ENCODE measurements at places on chromosomes 3 and 15.
A peak's percentile ranks its signal among the peaks of the same experiment; 100 is the strongest.

DNA sequence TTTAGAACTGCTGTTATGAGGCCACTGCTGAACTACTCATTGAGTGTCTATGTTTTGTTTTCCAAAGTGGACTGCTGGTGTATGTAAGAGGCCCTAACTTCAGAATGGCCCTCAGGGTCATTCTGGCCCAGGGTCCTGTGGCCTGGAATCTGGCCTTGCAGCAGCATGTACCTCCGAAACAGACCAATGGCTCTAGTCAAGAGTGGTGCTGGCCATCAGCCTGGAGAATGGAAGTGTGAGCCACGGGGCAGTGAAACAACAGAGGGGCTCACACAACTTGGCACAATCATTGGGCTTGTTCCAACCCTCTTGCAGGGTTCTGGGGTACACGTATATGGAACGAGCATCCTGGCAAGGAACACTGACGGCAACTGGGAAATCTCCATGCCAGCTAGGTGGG lies 40.5 kb downstream of the SCN5A start:
- DNase-seq: no peak

GRCh38 chr3:346186-346585 lies 149.6 kb downstream of the CHL1 start:
- no peak for DNase-seq

DNA sequence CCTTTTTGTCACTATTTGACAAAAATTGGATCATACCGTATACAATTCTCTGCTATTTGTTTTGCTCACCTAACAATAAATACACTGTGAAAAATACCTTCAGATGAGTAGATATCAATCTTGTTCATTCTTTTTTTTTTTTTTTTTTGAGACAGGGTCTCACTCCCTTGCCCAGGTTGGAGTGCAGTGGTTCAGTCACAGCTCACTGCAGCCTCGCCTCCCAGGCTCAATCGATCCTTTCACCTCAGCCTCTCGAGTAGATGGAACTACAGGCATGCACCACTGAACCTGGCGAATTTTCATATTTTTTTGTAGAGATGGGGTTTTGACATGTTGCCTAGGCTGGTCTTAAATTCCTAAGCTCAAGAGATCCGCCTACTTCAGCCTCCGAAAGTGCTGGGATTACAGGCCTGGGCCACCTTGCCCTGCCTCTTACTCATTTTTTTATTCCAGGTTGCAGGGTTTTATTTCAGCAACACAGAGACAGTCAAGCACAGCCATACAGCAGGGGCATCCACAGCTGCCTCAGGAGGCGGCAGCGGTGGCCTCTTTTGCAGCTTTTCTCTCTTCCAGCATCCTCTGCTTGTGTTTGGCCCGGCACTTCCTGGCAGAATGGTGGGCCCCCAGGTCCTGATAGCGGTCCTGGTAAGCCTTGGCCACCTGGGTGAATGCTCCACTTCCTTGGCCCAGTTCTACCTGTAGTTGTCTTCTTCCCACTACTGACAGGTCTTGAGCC lies 51.2 kb upstream of the CGNL1 start:
- DNase-seq: no peak

DNA sequence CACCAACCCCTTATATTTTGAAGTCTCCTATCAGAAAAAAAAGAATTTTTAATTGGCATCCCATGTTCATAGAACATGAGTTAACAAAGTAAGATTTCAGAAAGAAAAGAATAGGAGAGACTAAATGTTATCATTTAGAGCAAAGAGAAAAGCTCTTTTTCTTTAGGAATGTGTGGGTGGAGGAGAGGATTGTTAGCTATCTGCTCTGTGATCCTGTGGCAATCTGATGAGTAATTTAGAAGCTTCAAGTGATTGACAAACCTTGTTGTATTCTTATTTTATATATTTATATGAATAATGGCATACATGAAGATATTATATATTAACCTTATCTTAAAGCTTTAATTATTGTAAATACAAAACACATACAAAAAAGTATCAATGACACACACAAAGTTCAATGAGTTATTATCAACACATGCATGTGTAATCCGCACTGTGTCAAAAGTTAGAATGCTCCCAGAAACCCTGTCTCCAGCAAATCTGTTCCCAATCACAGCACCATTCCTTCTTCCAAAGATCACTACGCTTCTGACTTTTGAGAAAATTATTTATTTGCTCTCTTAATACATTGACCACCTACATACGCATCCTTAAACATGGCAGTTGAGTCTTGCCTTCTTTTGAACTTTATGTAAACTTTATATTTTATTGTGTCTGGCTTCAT lies 907.4 kb downstream of the MCTP2 start:
- DNase-seq: peak; percentile 3

DNA sequence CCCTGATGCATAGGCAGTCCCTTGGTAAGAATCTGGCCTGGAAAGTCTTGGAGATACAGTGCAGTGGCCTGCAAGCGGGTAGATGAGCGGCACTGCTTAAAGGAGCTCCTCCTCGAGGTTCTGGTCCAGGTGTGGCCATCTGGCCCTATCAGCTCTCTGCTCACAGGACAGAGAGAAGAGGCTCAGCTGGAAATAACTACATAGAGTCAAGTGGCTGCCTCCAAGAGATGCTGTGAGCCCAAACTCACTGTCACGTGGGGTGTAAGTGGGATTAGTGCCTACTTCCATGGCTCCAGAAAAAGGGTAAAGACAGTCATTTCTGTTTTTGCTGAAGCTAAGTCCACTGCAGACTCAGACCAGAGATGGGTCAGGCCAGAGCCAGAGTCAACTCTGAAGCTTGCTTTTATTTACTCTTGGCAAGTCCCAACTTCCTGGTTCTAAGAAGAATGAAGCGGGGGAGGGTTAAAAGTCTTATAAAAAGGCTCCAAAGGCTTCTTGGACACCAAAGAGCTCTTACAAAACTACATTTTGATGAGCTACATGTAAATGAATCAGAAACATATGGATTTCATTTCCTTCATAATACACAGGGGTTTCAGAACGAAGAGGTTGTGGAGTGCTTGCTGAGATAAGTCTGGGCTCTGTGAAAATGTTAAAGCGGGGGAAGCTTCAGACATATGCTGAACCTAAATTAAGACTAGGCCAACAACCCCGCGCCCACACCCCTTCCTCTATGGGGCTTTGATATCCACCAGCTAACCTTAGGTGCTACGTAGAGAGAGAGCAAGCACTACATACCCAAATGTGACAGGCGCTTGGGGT lies 77.1 kb downstream of the PDZRN3 start:
- peak; percentile 96 for DNase-seq

DNA sequence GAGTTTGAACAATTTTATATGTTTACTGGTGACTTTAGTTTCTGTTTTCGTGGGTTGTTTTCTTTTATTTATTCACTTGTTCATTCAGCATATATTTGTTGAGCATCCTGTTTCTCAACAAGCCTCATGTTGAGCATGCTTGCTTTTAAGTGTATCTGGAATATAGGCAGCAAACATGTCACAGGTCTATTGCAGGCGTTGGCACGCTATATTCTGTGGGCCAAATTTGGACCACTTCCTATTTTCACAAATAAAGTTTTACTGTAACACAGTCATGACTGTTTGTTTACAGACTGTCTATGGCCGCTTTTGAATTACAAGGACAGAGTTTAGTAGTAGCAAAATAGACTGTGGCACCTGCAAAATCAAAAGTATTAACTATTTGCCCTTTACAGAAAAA lies 89.6 kb downstream of the THRB start:
- DNase-seq: no peak

DNA sequence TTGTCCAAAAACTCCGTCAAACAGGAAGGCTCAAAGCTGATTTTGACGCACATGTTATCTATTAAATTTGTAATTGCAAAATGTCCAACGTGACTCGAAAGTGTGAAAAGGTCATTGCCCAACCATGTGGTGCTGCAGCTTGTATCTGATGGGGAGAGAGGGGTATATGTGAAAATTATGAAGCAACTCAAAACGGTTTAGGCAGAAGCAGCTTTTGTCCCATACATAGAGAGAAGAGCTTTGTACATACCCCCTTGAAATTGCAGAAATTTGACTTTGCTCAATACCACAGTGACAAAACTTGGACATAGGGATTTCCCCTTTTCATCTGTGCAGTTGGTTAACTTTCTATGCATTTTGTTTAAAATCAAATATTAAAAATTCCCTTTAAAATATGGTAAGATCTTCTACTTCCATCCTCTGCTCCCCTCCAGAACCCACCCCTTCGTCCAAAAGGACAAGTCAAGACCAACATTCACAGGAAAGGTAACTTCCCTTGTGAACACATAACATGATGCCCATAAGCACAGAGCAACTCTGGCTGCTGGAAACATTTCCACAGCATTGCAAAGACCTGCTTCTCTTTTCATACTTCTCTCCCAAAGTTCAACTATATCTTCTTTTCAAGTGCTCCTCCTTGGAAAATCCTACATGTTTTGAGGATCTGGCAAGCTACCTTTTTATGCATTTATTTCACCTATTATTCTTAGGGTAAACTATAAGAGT lies 253.7 kb upstream of the THBS1 start:
- no peak for DNase-seq

GRCh38 chr15:66644869-66645268 lies 57.2 kb upstream of the SMAD6 start:
- peak; percentile 61 for DNase-seq

DNA sequence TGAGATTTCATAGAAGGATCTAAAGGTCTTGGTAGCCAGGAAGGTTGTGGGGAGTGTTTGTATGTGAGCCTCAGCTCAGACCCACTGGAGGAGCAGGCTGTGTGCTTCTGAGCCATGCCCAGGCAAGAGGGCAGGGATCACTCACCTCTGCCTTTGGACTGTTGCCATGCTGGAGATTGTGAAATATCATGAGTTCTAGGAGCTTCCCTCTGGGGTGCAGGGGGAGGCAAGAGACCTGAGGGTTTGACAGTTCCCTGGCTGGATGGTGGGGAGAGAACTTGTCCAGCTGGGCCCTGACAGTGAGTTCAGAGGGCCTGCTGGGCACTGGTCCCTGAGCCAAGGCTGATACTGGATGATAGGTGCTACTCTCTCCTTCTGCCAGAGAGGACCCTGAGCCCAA lies 6.0 kb downstream of the SLC6A1 start:
- DNase-seq: no peak

DNA sequence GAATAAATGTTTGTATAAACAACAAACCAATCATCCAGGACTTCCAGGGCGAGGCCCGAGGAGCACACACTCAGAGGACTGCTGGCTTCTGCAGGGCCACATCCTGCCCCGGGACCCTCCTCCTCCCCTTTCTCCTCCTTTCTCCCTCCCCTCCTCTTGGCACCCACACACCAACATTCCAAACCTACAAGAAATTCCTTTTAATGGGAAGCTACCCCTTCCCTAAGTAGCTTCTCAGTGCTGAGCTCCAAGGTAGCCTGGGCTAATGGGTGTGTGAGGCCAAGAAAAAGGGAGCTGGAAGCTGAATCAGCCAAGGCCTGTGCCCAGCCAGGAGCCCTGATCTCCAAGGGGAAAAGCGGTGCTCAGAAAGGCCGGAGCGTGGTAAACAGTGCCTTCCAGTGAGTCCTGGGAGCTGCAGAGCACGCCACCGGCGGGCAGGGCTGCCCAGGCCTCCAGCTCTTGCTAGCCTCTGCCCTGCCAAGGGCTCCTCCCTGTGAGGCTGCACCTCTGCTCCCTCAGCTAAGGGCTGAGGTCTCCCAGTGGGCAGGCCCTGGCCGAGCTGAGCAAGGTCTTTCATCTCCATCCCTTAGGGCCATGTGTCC lies 3.9 kb downstream of the ITIH3 start:
- peak; percentile 17 for DNase-seq

DNA sequence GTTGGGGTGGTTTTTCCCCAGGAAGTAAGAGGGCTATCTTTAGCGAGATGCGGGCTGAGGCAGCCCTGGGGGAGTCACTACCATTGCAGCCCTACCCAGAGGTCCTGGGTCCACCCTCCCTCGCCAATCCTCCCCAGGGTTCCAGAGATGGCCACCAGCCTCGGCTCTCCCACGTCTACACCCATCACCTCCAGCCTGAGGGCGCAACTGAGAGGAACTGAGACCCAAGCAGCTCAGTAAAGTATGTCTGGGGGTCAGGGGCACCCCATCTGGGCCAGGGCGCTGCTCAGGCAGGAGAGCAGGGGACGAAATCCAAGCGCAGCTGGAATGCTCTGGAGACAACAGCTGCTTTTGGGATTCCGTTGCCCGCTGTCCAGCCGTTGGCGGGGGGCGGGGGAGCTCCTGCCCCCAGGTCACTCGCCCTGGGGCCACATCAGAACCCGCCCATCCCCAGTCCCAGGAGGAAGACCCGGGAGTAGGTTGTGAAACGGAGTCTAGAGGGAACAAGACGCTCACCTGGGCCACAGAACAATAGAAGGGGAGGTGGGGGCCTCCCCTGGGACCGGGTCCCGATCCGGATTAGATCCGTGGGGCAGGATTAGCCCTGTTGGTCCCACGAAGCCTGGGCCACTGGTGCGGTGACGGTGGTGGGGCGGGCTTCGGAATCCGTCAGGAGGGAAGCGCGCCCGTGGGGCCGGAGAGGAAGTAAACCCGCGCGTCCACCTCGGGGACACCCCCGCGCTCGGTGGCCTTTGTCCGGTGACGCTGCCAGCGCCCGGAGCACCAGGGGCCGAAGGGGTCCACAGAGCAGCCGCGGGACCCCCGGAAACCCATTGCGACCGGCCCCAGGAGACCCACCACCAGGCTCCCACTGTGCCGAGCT lies 1.4 kb upstream of the NDUFAF3 start:
- DNase-seq: no peak

DNA sequence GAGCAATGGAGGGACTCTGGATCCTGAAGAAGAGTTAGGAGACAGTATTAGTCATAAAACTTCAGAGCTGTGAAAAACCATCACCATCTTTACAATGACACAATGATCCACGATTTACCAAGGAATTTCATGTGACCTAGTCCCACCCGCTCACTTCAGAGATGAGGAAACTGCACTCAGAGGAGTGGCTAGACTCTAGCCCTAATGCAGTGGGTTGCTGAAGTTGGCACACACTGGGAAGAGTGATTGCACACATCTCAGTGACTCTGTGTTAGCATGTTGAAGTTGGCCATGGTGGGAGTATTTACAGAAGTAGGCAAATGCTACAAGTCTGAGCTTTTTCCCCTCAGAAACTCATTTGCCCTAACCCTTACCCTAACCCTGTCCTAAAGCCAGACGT lies 35.2 kb upstream of the SPATA12 start:
- no peak for DNase-seq

DNA sequence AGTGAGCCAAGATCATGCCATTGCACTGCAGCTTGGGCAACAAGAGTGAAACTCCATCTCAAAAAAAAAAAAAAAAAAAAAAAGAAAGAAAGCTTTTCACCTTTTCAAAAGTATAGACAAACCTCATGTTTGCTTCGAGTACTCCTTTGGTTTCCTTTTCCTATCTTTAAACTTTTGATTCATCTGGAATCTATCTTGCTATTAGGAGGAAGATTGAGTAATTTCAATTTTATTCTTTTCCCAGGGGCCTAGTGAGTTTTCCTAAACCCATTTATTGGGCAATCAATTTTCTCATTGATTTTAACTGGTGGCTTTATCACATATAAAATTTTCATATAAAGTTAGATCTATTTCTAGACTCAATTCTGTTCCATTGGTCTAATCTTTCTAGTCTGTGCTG lies 190.5 kb upstream of the VEPH1 start:
- no peak for DNase-seq

DNA sequence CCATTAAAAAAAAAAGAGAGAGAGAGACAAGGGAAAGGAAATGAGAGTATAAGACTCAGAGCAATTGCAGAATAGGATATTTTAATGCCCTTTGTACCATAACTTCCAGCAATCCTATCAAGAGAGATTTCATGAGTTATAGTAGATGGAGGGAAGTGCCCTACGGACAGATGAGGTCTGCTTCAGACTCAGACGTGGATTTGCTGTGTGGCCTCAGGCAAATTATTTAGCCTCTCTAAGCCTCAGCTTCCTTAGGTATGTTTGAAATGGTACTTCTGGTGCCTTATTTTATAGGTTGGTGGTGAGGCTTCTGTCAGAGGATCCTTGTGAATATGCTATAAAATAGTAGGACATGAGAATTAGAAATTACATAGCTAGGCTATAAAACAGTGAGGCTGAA lies 448.2 kb downstream of the EDEM1 start:
- no peak for DNase-seq

Data from fibroblast of skin of right biceps (primary cell).